ENCODE measurements at places on chromosomes 5 and 9.

DNA sequence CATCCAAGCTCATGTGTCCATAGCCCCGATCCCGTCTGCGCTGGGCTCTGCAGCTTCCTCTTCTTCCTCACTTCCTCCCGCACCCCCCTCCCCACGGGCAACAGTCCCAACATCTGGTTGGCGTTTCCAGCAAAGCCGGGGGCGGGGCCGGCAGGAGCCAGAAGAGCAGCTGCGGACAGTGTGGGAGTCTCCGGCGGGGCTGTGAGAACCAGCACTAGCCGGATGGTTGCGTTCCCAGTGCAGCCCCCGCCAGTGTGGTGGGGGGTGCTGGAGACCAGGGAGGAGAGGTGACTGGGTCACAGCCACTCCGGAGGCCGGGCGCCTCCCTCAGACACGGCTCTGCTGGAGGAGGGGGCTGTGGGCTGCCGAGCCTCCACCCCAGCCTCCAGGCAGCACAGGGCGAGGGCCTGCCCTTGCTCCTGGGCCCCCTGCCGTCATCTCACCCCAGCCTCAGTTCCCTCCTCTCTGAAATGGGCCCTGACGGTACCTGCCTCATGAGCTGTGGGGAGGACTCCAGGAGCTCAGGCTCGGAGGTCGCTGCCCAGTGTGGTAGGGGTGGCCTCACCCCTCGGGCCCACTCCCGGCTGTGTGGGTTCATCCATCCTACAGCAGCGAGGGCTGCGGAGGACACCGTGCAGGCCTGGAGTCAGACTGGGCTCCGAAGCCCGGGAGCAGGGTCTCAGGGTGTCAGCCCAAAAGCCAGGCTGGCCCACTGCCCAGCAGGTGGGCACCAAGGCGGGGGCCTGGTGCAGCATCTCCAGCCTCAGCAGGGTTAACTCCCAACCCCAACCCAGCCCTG, 41.5 kb upstream of the NOTCH1 start:
- no peak for DNase-seq

- DNase-seq, result peak; percentile 34
Measured at GRCh38 chr5:87526131-87526530, 113.4 kb upstream of the CCNH start.

GRCh38 chr5:35009657-35010056, 38.1 kb downstream of the AGXT2 start:
- peak; percentile 14 for DNase-seq

DNA sequence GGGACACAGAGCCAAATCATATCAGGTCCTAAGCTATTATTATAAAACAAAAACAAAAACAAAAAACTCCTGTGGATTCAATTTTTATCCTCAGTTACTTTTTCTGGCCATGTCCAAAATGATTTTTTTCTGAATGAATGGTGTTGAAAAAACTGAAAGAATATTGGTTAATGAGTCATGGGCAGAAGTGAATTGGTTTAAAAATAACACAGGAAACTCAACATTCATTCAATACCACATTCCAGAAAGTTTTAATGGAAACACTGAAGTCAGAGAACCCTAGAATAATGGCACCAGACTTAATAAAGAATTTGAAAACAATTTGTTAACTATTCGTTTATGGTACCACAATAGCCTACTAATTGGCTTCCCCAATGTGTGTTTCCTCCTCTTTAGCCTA, 102.4 kb upstream of the CDH9 start:
- no peak for DNase-seq

GRCh38 chr5:102375272-102375671, 79.2 kb upstream of the SLCO4C1 start:
- peak; percentile 2 for DNase-seq

DNA sequence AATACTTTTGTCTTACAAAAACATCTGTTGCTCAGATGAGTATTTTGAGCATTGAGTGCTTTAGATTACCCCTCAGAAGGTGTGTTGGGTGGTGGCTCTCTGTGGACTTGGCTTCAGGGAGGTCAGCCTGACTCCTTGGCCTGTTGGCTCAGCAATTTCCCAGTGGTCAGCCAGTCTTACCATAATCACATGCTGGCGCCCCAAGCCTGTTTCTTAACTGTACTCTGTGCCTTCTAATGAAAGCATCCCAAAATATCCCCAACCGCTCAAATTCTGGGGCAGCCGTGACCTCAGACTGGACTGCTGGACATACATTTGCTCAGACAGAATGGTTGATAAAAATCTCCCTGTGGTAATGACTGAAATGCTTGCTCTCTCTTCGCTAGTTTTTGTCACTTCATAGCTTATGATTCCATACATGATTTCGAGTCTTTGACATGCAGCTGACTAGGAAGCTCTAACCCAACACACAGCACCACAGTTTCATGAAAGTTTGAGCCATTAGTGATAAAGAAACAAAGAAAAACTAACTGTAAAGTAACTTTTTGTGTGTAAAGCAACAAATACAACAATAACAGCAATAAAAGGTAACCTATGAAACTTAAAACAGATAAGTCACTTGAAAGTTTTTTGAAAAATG, 562.2 kb upstream of the MEF2C start:
- no peak for DNase-seq

DNA sequence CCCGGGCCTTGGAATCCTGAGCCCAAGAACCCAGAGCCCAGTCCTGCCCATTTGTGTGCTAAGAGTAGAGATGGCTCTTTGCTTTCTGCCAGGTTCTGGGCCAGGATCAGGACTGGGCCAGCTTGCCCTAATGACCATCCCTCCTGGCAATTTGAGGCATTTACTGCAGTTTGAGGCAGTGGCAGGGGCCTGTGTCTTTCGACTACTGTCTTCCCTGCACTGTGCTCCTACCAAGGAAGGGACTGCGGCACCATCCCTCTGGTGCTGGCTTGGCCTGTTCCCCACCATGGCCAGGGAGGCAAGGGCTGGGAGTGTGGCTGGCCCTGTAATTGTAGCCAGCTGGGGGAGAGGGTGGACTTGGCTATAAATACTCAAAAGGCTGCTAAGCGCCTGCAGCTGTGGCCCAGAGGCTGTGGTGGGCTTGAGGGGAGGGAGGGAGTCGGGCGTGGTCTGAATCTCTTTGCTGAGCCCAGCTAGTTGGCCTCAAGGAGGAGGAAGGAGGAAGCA, 4.6 kb downstream of the ENHO start:
- DNase-seq, result no peak

Measured in retinal pigment epithelial cell (primary cell).